ENCODE measurements at places on chromosomes 2 and 18.

GRCh38 chr2:86518481-86518880 lies 44.8 kb downstream of the CHMP3 start:
- DNase-seq = no peak

DNA sequence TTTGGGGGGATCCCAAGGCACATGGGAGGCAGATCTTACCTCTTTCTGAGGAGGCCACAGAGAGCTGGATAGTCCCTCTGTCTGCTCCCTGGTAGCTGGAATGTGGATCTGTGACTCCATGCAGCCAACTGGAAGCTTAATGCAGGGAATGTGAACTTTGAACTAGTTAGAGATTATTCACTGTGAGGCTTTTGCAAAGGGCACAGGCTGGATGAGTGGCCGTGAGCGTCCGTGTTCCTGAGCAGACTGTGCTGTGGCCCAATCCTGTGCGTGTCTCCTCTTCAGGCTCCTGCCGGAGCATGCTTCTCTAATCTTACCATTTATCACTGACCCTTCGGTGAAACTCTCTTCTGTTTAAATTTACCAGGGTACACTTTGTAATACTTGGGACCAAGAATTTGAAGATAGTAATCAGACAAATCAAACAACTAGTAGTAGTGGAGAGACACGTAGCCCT lies 187.6 kb downstream of the PTPRM start:
- DNase-seq = no peak

- no peak for DNase-seq
Measured at GRCh38 chr2:176852667-176853066, 359.9 kb upstream of the HNRNPA3 start.

DNA sequence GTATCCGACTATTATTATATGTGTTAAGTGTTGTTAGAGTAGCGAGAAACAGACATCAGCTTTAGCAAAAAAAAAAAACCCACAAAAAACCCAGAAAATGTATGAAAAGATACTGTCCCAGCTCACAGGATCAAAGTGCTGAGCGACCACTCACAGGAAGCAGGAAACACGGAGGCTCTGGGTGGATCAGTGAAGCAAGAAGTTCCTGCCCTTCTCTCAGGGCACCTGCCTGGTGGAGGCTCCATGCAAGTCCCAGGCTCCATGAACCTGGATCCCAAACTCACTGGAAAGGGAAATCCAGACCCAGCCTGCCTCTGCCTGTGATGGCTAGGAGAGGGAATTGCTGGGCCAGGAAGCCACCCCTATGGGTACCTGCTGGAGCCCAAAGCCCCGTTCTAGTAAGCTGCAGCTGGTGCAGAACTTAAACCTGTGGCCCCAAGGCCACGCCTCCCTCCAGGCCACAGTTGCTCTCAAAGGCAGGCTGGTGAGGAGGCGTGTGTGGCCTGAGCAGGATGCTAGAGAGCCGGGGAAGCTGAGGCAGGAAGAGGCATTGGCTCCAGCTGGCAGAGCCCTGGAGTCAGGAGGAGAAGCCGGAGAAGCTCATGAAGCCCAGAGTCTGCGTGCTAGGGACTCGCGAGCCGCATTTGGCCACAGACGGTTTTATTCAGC lies 63.5 kb upstream of the TAF1B start:
- DNase-seq = no peak

- DNase-seq = no peak
Measured at GRCh38 chr2:241551599-241551997, 6.9 kb upstream of the BOK start.

- DNase-seq = no peak
Measured at GRCh38 chr18:22486667-22487066, 69.0 kb upstream of the CTAGE1 start.

DNA sequence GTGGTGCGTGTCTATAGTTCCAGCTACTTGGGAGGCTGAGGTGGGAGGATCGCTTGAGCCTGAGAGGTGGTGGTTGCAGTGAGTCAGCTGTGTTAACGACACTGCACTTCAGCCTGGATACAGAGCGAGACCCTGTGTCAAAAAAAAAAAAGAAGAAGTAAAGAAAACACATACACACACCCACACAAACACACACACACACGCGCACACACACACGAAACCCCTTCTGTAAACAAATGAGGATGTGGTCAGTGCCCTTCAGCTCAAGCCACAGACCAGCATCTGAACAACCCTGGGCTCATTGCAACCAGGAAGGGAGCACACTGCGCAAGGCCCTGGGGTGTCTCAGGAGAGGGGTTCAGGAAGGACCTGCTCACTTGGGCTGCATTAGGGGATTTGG lies 47.9 kb upstream of the KCNF1 start:
- no peak for DNase-seq

GRCh38 chr2:180979749-180980105 lies 678 bp upstream of the UBE2E3 start:
- DNase-seq = no peak
